ENCODE measurements at places on chromosomes 2 and 18. TPM values are rescaled to one million over a fixed set of nuclear protein-coding genes. Genes with fewer than 3 reads are reported as not detected.

Gene SH3RF3
- 5.2 TPM for polyA plus RNA-seq

Gene CNDP1
- 1.3 TPM for polyA plus RNA-seq

- DNase-seq: peak; percentile 41
Measured at GRCh38 chr2:197498937-197499593, 575 bp downstream of the HSPD1 start.

GRCh38 chr2:17851731-17852585 lies 26.5 kb upstream of the KCNS3 start:
- no peak for DNase-seq

DNA sequence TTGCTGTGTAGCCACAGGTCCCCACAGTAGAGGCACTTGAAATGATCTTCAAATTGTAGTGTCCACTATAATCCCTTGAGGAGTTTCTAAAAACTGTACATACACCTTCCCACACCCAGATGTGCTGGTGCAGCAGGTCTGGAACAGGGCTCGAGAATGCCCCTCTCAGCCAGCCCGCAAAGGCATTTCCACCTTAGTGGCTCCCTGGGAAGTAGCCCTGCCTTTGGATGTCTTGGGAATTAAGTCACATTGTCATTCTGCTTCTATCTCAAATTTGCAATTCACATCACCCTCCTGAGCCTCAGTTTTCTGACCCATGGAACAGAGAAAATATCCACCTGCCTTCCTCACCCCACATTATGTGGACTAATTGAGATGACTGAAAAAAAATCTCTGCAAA lies 44.3 kb upstream of the TCF7L1 start:
- DNase-seq: no peak

DNA sequence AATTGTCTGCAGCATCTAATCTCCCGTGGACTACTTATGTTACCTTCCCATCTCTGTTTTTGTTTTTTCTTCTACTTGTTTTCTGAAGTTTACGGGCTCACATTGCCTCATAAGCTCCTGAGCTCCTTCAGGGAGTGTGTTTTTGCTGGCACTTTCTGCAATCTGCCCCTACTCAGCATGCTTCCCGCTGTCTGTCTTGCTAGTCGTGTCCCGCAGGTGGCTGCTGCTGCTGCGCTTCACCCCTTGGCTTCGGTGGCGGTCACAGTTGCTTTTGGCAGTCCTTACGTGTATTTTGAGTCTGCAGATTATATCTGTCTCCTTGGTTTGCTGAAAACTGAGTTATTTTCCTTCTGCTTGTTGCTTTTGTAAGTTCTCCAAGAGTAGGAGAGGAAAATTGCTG lies 37.3 kb downstream of the FER1L5 start:
- DNase-seq: peak; percentile 13

- DNase-seq: no peak
Measured at GRCh38 chr2:153408710-153409385, 69.7 kb downstream of the RPRM start.

Gene CCDC102B
- 5.6 TPM for polyA plus RNA-seq

Gene ST8SIA5
- polyA plus RNA-seq: 0.94 TPM

- DNase-seq: no peak
Measured at GRCh38 chr18:10400534-10401307, 53.7 kb upstream of the APCDD1 start.

Gene PCARE
- polyA plus RNA-seq: 0.19 TPM

Gene SLC9A4
- 5.9 TPM for polyA plus RNA-seq

GRCh38 chr18:64127172-64127571 lies 21.7 kb downstream of the LINC00305 start:
- no peak for DNase-seq

DNA sequence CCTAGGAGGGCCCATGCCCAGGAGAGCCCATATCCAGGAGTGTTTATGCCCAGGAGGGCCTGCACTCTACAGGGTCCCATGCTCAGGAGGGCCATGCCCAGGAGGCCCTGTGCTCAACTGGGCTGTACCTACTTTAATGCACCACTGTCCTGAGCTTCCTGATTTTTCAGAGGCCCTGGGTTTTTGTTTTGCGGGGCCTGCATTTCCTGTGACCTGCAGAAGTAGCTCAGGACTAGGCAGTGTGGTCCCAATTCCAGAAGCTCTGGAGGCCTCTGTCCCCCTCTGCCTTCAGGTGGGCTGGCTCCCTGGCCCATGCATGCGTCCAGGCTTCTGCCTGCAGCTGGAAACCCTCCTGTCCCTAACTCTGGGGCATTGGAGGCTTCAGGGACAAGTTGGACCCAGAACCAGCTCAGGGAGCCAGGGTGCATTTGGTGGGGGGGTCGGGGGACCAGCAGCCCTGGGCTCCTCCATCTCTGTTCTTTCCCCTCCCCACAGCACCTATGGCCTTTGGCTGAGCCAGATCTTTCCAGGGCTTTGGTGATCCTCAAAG lies 10.8 kb downstream of the GPR35 start:
- no peak for DNase-seq

Gene CD207
- not detected for polyA plus RNA-seq

DNA sequence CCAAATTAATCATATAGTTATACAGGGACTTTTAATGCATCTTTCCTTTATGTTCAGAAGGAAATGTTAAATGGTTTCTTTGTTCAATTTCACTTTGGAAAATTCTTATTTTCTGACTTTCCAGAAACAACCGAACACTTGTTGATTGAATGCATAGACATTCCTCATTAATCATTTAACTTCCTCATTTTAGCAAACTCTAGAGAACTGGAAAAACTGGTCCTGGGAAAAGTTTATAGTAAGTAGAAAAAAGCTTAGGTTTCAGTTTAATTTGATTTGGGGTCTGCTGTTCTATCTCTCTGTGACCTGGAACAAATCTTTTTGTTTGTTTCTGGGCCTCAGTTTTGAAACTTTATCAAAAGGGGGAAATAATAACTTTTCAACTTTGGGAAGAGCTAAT lies 320.4 kb downstream of the CMPK2 start:
- DNase-seq: peak; percentile 17

DNA sequence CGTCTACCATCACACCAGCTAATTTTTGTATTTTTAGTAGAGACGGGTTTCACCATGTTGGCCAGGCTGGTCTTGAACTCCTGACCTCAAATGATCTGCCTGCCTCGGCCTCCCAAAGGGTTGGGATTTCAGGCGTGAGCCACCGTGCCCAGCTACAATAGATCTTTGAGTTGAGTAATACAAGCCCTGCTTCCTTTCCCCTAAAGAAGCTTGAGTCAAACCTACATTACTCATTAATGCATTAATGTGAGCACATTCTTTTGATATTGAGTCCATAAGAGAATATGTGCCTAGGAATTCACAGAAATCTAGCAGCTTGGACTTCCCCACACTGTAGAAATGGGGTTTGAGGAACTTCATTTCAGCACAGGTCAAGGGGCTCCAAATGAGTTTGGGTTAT lies 39.6 kb downstream of the PSMG2 start:
- DNase-seq: no peak

Gene SALL3
- polyA plus RNA-seq: 8.8 TPM

Gene EVA1A
- 17.6 TPM for polyA plus RNA-seq

Gene TAF1B
- polyA plus RNA-seq: 34.1 TPM

DNA sequence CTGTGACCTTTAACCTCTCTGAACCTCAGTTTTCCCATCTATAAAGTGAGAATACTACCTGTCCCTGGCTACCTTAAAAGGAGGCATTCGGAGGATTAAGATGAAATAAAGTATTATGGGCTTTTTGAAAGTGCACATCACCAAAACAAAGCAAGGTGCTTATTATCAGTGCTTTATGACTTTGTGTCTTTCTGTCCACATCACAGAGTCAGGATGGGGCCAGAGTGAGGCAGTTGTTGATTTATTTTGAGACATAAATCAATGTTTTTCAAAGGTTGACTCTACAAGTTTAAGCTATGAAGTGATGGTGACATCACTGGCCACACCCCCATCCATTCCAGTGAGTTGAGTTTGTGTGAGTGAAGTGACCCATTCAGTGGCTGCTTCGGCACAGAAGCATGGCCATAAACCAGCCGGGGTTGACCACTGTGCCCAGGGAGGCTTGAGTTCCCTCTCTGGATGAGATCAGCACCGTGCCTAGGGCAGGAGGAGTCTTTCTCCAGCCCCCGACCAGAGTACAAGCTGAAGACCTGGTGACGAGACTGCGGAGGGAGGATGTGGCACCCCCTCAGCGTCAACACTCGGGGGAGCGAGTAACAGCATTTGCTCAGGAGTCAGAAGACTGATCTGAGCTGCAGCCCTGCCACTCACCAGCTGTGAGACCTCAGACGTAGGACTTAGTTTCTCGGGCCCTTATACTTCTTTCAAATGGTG lies 89.0 kb upstream of the PPP1CB start:
- no peak for DNase-seq

Gene DOK1
- 9.3 TPM for polyA plus RNA-seq

Gene CPSF3
- polyA plus RNA-seq: 47.0 TPM

GRCh38 chr2:6412533-6413091 lies 453.1 kb downstream of the CMPK2 start:
- DNase-seq: no peak

- no peak for DNase-seq
Measured at GRCh38 chr2:69770193-69770702, 28.3 kb downstream of the ANXA4 start.

- no peak for DNase-seq
Measured at GRCh38 chr2:55118643-55119083, 68.4 kb upstream of the RTN4 start.

Gene ACTG2
- polyA plus RNA-seq: 0.51 TPM

GRCh38 chr18:64474255-64474654 lies 325.4 kb upstream of the LINC00305 start:
- DNase-seq: no peak

- DNase-seq: no peak
Measured at GRCh38 chr2:85583667-85584353, 421 bp upstream of the VAMP5 start.

Gene GDF7
- polyA plus RNA-seq: 3.9 TPM

DNA sequence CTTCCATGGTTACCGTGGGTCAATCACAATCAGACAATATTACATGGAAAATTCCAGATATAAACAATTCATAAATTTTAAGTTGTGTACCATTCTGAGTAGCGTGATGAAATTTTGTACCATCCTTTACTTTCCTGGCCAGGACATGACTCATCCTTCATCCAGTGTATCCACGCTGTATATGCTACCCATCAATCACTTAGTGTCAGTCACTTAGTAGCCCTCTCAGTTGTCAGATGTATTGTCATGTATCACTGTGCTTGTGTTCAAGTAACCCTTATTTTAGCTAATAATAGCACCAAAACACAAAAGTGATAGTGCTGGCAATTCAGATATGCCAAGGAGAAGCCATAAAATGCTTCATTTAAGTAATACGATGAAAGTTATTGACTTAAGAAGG lies 282.6 kb downstream of the CPS1 start:
- DNase-seq: no peak

Gene FHOD3
- 35.3 TPM for polyA plus RNA-seq

GRCh38 chr2:62181843-62182242 lies 14.1 kb upstream of the B3GNT2 start:
- DNase-seq: no peak

DNA sequence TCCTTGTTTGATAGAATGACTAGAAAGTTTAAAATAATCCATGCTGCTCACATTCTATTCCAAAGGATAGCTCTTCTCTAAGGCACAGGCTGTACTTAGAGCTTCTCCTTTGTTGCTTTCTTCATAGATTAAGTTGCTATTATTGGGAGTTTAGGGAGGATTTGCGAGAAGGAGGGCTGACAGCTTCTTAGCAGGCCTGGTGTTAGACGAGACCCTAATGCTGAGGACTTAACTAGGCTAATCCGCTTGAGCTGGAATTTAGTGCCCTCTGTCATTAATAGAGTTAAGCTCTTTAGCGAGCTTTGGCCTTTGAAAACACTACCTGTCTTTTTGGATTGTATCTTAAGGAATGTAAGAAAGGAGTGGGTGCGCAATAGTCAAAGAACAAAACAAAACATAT lies 81.3 kb downstream of the MOGAT1 start:
- DNase-seq: no peak

All from renal cortex interstitium (tissue), 15 donors.